Thyroid gland (tissue), 4 donors: ENCODE measurements at places on chromosomes 13 and 19.

DNA sequence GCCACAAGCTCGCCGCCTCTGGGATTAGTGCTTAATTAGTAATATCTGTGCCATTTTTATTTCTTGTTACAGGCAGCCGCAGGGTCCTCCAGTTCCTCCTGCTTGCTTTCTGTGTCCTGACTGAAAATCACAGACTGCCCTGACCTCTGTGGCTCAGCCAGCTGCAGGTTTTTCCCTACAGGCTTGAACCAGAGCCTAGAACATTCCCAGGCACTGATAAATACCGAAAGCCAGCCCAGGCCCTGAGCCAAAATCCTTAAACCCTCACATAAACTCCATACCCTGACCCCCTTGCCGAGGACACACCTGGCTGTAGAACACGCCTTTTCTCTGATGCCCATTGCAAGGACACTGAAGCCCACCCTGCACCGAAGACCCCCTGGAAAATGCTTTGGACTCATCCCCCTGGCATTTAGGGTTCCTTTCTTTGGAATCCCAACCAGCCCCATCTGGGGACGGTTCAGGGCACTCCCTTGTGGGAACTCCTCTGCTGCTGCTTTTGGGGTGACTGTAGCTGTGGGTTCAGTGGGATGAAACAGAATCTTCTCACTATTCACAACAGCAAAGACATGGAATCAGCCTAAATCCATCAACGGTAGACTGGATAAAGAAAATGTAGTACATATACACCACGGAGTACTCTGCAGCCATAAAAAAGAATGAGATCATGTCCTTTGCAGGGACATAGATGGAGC is 15.5 kb downstream of the DPP9 start:
- no peak for DNase-seq
- H3K4me3 ChIP-seq, result no peak overlapping the region
- H3K27me3 ChIP-seq, result no peaks in the 10 kb centered on the region
- no peaks in the 10 kb centered on the region for H3K4me1 ChIP-seq
- H3K36me3 ChIP-seq, result peaks cover 26% of the 10 kb centered on the region

DNA sequence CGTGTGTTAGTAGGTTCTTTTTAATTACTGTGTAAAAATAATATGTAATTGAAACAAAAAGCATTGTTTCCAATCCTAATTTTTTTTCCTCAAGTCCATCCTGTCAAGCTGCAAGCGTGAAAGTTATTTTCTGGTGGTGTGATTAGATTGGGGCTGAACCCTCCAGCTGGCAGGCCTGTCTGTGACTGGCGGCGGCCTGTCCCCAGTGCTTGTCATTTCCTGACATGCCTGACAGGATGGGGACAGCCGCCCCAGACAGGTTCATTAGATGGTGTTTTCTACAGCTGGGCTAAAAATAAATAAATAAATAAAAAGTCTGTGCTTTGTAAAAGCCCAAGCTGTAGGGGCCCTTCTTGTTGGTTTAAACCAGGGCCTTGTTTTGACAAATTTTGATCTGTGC is 53.7 kb upstream of the MAB21L1 start:
- no peaks in the 10 kb centered on the region for H3K36me3 ChIP-seq
- H3K27me3 ChIP-seq, result no peaks in the 10 kb centered on the region
- H3K4me1 ChIP-seq, result no peaks in the 10 kb centered on the region
- no peak for DNase-seq
- no peak overlapping the region for H3K4me3 ChIP-seq

GRCh38 chr19:5182751-5183150 is 157.9 kb downstream of the PTPRS start:
- no peaks in the 10 kb centered on the region for H3K27me3 ChIP-seq
- no peaks in the 10 kb centered on the region for H3K4me1 ChIP-seq
- H3K36me3 ChIP-seq, result no peaks in the 10 kb centered on the region
- DNase-seq, result no peak
- H3K4me3 ChIP-seq, result no peak overlapping the region

GRCh38 chr13:44819245-44819644 is 170.0 kb downstream of the NUFIP1 start:
- H3K4me1 ChIP-seq, result peaks cover 4% of the 10 kb centered on the region
- no peaks in the 10 kb centered on the region for H3K27me3 ChIP-seq
- no peak overlapping the region for H3K4me3 ChIP-seq
- no peak overlapping the region for H3K27ac ChIP-seq
- H3K36me3 ChIP-seq, result no peaks in the 10 kb centered on the region
